ENCODE measurements at places on chromosomes 7 and 10.

- no peak for DNase-seq
Measured at GRCh38 chr10:58742141-58742540, 229.5 kb downstream of the BICC1 start.

GRCh38 chr10:4545062-4545461 is 280.9 kb upstream of the AKR1E2 start:
- no peak for DNase-seq

DNA sequence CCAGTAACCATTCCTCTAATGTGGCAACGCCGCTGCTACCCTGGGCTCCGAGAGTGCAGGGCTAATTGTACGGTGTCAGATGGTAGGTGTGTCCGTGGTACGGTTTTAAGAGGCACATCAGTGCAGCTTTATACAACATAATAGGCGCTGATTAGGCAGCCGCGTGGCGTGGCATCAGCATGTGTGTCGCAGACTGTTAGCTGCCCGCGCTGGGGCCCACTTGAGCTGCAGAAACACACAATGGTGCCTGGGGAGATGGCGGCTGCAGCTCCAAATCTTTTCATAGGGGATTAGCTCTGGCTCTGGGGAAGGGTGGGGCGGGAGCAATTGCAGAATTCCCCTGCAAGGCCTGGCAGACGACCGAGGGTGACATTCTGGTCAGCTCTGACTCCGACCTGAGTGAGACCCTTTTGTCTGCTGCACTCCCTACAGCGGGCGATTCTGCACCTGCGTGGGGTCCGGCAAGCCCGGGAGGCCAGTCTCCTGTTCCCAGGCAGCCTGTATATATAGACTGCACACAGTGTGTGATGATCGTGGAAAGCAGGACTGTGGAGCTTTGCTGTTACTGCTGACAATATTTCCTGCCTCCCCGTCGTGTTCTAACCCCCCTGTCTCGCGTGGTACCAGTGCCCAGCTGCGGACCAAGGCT is 722.7 kb upstream of the CELF2 start:
- DNase-seq: no peak

DNA sequence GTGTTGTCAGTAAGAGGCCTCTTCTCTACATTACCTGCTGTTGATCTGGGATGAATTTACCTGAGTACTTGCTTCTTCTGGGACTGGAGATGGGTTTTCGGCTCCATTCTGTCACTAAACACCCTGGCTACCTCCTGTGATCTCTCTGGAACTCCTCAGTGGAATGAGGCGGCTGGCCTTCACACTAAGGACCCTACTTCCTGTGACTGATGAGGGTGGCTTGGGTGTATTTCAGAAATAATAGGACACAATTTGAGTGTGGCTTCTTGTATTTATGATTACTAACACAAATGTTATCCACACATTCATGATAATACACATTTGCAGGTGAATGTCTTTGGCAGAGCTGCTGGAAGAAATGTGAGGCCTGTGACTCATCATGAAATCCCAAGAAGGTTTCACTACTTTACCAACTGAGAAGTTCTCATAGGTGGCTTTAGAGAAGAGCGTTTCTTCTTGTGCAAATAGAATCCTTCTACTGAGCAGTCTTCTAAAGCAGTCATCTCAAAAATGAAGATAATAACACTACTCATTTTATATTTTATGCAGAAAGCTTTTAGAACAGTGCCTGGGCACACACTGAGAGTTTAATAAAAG is 21.3 kb upstream of the EVX1 start:
- no peak for DNase-seq

- no peak for DNase-seq
Measured at GRCh38 chr7:28957064-28957750, 923 bp downstream of the TRIL start.

GRCh38 chr10:34400075-34400474 is 415.0 kb downstream of the PARD3 start:
- DNase-seq: no peak

DNA sequence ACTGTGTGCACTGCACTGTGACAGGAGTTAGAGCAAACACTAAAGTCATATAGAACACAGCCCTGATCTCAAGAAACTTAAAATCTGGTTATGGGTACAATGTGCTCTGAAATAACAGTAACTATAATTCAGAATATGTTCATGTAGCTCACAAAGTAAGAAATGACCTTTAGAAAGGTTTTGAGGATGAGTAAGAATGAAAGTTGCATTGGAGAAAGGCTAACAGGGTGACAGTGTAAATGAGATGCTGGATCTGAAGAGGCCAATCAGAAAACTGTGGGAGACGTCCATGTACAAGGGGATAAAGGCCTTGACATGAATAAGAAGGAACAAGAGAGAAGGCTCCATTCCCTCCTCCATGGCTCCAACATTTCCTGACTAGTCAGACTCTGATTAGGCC is 124.7 kb downstream of the GRM3 start:
- DNase-seq: no peak

- no peak for DNase-seq
Measured at GRCh38 chr7:22868509-22868908, 45.9 kb upstream of the TOMM7 start.

- no peak for DNase-seq
Measured at GRCh38 chr10:60163786-60164185, 225.9 kb downstream of the ANK3 start.

- no peak for DNase-seq
Measured at GRCh38 chr7:96253441-96253840, 68.5 kb downstream of the SLC25A13 start.

DNA sequence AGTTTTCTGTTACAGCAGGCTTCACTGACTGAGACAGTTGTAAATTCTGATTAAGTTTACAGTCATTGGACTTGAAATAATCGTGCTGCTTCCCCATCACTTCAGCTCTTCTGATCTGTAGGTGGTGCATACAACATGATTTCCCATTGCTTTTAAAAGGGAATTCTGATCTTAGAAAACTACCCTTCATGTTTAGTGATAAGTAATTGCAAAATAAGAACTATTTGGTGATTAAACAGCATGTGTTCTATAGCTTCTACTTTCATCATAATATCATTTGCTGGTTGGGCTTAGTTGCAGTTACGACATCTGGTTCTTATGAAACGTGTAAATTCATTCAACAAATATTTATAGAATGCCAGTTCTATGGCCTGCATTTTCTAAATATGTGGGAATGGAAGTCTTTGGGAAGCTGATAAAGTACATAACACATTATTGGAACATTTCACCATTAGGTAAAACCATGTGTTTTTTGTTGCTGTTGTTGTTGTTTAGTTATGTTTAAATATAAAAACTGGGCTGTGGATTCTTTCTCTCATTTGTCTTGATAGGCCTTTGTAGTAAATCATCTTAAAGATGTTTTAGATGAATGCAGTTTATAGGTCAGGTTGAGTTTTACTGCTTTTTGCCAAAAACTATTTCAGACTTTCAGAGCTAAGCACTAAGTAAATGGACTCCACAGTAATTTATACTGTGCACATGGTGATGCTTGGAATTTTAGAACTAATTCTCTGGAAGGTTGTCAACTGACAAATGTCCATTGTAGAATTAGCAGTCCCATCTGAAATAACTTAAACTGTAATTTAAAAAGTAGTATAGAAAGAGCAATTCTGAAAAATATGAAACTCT is 13.1 kb downstream of the GNAI1 start:
- no peak for DNase-seq

- DNase-seq: no peak
Measured at GRCh38 chr7:74217455-74218342, 7.9 kb downstream of the LAT2 start.

GRCh38 chr7:10537764-10538163 is 435.9 kb upstream of the PHF14 start:
- DNase-seq: no peak

DNA sequence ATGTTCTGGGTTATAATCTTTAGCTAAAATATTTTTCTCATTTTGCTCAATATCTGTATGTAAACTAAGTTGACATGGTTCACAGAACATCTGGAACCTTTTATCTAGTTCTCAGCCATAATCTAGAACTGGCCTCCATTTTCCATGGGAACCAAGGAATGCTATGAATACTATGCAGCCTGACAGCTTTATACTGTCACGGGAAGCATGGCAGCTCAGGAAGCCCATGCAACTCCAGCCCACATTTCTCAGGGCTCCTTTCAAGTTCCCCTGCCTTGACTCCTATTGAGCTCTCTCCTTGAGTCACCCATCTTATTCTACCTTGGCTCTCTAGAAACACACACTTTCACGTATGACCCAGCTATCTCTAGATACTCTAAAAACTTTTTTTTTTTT is 36.6 kb upstream of the PRKAR2B start:
- DNase-seq: no peak

DNA sequence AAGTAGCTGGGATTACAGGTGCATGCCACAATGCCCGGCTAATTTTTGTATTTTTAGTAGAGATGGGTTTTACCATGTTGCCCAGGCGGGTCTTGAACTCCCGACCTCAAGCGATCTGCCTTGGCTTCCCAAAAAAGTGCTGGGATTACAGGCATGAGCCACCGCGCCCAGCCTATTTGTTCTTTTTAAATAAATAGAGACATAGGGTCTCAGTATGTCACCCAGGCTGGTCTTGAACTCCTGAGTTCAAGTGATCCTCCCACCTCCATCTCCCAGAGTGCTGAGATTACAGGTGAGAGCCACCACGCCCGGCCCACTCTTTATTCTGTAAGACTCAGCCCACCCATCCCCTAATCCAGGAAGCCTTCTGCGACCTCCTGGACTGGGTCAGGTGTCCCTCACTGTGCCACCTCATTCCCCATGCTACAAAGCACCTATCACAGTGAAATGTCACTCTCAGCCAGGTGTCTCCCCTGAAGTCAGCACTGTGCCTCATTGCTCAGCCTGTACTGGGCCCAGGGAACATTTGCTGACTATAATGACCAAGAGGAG is 2.8 kb downstream of the TMEM120A start:
- no peak for DNase-seq

DNA sequence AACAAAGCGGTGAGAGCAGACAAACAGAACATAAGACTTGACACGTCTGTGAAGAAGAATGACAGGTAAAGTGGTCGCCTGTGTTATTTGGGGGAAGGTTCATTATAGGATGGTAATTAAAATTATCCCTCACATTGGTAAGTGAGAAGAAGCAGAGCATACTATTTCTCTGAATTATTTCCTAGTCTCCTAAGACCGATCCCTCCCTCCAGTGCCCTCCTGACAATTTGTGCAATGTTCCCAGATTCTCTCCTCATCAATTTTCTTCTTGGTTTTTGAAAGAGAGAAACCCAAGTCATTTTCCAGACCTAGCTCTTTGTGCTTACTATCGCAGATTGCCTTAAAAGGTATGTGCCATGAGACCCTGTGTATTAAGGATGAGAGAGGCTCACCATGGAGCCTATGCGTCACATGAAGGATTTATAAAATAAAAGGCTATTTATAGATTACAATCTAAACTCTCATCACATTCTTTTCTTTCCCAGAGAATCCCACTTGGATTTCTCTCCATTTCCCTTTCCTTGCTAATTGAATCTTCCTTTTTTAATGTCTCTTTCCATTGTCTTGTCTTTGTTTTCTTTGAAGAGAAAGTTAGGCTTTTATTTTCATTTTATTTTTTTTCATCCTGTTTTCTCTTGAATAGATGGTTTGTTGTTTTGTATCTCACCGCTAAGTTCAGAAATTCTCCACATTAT is 112.0 kb downstream of the PPP1R3A start:
- DNase-seq: no peak

GRCh38 chr7:35714862-35715261 is 19.9 kb upstream of the HERPUD2 start:
- DNase-seq: no peak

DNA sequence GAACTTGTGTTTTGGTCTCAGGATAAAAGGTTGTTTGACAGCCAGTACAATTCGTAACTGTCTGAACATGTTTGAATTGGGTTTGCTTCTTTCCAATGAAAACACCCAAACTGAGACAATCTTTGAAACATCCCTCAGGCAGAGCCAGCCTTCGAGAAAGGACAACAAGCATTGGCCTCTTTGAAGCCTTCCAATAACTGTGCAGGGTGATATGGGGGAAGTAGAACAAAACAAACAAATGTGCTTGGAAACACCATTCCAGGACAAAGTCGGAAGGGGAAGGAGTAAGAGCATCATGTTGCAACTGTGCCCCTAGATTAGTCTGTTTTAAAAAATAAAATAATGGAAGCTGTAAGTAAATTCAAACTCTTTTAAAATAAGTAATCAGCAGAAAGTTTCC is 39.5 kb downstream of the IL2RA start:
- DNase-seq: no peak

DNA sequence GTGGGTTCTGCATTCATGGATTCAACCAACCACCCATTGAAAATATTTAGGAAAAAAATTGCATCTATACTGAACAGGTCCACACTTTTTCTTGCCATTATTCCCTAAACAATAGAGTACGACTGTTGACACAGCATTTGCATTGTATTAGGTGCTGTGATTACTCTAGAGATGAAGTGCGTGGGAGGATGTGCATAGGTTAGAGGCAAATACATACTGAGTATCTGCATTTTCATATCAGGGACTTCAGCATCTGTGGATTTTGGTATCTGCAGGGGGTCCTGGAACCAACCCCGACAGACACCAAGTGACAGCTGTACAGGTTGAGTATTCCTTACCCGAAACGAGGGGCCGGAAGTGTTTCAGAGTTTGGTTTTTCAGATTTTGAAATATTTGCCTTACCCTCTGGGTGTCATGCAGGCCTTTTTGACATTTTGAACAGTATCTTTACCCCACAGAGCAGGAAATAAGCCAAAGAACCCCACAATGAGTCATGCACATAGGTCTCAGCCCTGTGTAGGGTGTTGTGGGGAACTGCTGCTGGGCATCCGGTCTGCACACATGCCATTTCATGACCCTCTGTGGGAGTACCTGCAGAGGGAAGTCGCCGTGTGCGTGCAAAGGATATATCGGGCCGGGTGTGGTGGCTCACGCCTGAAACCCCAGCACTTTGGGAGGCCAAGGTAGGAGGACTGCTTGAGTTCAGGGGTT is 14.5 kb downstream of the NUDT5 start:
- DNase-seq: no peak

DNA sequence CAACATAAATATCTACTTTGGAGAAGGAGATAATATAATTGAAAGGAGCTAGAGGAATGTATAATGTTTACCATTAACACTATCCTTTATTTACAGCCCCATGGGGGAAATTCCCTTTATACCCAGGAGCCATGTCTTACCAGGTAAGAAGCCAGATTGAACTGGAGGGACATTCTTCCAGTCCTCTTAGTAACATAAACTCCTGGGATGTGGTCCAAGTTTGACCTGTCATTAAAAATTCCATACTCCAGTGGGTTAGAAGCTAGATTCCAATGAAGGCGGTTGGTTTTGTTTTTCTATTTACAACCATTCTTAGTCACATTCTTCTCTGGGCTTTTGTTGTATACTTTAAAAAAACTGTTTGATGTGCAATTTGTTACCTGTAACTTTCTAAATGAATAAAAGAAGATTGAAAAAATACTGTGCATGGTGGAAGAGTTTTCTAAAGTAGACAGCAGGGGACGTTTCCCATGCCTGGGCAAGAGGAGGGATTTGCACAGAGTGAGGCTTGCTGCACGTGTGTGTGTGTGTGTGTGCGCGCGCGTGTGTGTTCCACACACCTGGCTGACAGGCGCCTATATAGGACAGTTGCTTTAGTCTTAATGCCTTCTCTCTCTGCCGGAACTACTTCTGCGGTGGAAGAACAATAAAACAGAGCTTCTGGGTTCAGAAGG is 2.0 kb downstream of the PLCE1 start:
- no peak for DNase-seq

- DNase-seq: no peak
Measured at GRCh38 chr7:41885748-41886147, 182.9 kb upstream of the INHBA start.

GRCh38 chr10:3037182-3037581 is 30.2 kb upstream of the PFKP start:
- no peak for DNase-seq

Measured in cortex of kidney (tissue), 1 donor.